ENCODE measurements at places on chromosomes 2 and 18. TPM values are rescaled to one million over a fixed set of nuclear protein-coding genes. Genes with fewer than 3 reads are reported as not detected.
A peak's percentile ranks its signal among the peaks of the same experiment; 100 is the strongest.

GRCh38 chr2:156540706-156541105 lies 104.5 kb downstream of the GPD2 start:
- no peak overlapping the region for H3K4me3 ChIP-seq
- DNase-seq: no peak
- H3K36me3 ChIP-seq: peaks cover 10% of the 10 kb centered on the region
- H3K27me3 ChIP-seq: no peaks in the 10 kb centered on the region
- H3K4me1 ChIP-seq: peaks cover 12% of the 10 kb centered on the region

GRCh38 chr2:23476786-23477185 lies 91.8 kb downstream of the KLHL29 start:
- H3K27me3 ChIP-seq: peaks cover 48% of the 10 kb centered on the region
- H3K36me3 ChIP-seq: no peaks in the 10 kb centered on the region
- H3K4me3 ChIP-seq: no peak overlapping the region
- no peak overlapping the region for H3K27ac ChIP-seq
- no peaks in the 10 kb centered on the region for H3K4me1 ChIP-seq

Gene DHRS9
- total RNA-seq: not detected

- H3K4me3 ChIP-seq: peak overlapping the region; percentile 43
- DNase-seq: no peak
- no peak overlapping the region for H3K27ac ChIP-seq
- H3K4me1 ChIP-seq: peaks cover 40% of the 10 kb centered on the region
- H3K36me3 ChIP-seq: no peaks in the 10 kb centered on the region
These were observed 629 bp downstream of the PRELID3A start for GRCh38 chr18:12408247-12408869.

Gene FOXD4L1
- total RNA-seq: 0.18 TPM

DNA sequence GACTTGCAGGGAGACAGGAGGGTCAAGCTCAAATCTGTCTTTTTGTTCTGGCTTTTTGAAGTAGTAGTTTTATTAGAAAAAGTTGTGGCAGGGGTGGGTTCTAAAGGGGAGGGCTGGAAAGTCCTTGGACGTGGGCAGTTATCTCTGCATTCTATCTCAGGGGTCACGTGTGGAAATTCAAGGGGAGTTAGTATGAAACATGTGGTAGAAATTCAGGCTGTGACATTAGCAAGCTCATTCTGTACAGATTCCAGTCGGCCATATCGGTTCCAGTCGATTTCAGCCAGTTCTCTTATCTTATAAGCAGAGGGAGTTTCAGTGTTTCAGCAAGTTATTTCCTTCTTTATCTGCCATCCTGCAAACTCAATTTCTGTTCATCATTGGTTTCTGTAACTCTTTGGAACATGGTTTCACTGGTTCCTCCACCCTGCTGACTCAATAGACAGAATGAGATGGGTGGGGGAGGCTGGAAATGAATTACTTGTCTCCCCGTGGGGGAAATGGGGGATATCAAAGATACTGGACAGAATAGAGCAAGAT lies 53.0 kb downstream of the RAB27B start:
- no peaks in the 10 kb centered on the region for H3K4me1 ChIP-seq
- no peak overlapping the region for H3K4me3 ChIP-seq
- H3K36me3 ChIP-seq: no peaks in the 10 kb centered on the region

- no peaks in the 10 kb centered on the region for H3K27me3 ChIP-seq
- no peaks in the 10 kb centered on the region for H3K36me3 ChIP-seq
- H3K4me1 ChIP-seq: peaks cover 83% of the 10 kb centered on the region
- peak overlapping the region; percentile 95 for H3K27ac ChIP-seq
- DNase-seq: no peak
These were observed 8.5 kb upstream of the ARHGAP25 start for GRCh38 chr2:68726100-68726499.

DNA sequence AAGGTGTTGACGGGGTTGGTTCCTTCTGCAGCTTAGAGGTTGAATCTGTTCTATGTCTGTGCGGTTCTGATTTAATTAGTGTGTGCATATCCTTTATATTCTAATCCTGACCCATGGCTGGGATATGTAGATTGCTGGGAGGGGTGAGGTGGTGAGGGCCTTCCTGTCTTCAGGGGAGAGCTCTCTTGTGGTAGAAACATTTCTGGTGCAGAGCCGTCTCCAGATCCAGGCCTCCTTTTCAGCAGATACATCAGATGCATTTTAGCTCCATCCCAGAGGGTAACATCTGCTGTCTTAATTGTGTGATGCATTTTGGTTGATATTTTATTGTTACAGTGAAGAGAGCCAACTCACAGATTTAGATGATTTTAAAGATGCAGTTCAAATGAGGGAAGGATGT lies 227.8 kb downstream of the AGAP1 start:
- H3K4me3 ChIP-seq: no peak overlapping the region
- H3K4me1 ChIP-seq: no peaks in the 10 kb centered on the region
- no peak overlapping the region for H3K27ac ChIP-seq
- H3K36me3 ChIP-seq: no peaks in the 10 kb centered on the region
- H3K27me3 ChIP-seq: no peaks in the 10 kb centered on the region

- peak; percentile 62 for DNase-seq
- no peak overlapping the region for H3K27ac ChIP-seq
These were observed 3.6 kb upstream of the DLX2 start for GRCh38 chr2:172106108-172106961.

GRCh38 chr2:224952936-224953657 lies 89.2 kb downstream of the DOCK10 start:
- no peaks in the 10 kb centered on the region for H3K27me3 ChIP-seq
- H3K27ac ChIP-seq: peak overlapping the region; percentile 72
- H3K4me3 ChIP-seq: peak overlapping the region; percentile 29

All from activated CD4-positive, alpha-beta memory T cell treated with anti-CD3 and anti-CD28 coated beads, Interleukin-2, amount 10 ng/mL, durations not matched to agents 7 days and 5 days (primary cell).